ENCODE measurements at places on chromosomes 11 and 22.

- DNase-seq, result no peak
Measured at GRCh38 chr11:36711104-36711825, 113.2 kb upstream of the RAG2 start.

- DNase-seq, result no peak
Measured at GRCh38 chr11:118565051-118565450, 680 bp downstream of the IFT46 start.

DNA sequence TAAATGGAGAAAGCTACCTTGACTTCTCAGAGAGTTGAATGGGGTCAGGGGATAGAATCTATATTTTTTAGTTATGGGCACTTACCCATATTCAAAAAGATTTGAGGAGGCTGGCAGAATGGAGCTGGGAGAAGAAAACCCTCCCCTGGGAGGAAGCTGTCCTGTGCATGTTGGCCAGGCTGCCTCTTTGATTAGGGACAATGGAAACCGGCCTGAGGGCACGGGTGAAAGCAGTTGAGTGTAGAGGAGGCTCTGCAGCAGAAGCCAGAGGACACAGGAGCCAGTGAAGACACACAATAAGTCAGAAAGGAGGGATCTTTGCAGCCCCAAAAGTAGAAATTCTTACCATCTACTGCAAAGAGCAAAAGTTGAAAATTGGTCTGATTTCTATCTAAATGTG lies 66.6 kb upstream of the B3GAT1 start:
- DNase-seq, result no peak

- DNase-seq, result no peak
Measured at GRCh38 chr11:76626921-76627401, 43.6 kb downstream of the LRRC32 start.

- no peak for DNase-seq
Measured at GRCh38 chr11:125372088-125372487, 124.0 kb downstream of the FEZ1 start.

DNA sequence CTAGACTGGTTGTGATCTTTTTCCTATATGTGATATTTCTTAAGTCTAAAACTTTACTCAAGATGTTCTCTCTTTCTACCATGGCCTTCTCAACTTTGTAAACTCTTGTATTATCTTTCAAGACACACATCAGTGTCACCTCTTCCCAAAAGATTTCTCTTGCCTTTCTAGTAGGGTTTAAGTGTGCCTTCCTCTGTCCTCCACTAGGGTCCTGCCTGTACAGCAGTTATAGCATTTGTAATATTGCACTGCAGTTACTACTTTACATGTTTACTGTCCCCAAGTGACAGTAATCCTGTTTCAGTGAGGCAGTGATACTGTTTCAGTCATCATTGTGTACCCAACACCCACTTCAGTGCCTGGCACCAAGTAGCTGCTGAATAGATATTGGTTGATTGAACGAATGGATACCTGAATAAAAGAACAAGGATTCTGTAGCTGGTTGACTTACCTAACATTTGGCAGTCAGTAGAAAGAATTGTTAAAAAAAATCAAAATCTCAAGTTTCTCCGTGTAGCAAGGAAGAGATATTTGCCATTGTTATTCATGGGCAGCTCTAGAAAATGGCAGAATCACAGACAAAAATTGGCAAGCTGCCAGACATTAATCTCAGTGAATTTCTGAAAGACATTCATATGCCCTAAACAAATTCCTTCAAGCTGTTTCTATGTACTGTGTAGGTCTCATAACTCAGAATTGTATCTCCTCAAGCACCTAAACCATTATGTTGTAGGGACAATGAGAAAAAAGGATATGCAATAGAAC lies 79.4 kb downstream of the RBMXL2 start:
- no peak for DNase-seq

DNA sequence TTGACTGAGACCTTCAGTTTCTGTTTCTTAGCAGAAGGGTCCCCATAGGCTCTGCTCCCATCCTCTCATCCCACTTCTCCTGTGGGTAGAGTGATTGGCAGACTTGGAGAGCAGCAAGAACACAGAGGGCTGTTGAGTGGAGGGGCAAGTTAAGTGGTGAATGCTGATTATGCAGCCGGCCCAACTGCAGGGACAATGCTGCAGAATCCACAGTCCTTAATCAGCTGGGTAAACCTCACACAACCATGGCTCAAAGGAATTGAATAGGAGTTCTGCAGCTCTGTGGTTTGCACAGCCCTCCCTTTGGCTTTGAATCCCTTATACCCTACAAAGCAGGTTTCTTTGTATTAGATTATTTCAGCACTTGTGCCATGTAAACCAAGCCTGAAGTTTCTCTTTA lies 161.1 kb downstream of the NAV2 start:
- DNase-seq, result no peak

DNA sequence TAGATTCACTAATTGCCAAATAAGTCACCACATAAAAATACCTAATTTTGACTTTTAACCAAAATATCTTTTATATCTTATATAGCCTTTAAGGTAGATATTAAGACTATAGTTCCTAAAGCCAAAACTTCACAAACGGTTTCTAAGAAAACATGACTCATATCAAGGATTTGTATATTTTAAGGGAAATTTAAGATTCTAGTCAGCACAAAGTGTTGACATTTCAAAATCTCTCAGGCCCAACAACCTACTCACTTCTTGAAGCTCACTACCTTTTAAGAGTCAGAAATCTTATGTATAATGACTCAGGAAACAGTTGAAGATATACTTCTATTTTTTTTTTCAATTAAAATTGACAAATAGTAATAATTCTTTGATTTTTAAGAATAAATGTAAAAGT lies 221.9 kb downstream of the SBF2 start:
- no peak for DNase-seq

GRCh38 chr22:45863981-45864751 lies 112.8 kb downstream of the WNT7B start:
- DNase-seq, result peak; percentile 51

DNA sequence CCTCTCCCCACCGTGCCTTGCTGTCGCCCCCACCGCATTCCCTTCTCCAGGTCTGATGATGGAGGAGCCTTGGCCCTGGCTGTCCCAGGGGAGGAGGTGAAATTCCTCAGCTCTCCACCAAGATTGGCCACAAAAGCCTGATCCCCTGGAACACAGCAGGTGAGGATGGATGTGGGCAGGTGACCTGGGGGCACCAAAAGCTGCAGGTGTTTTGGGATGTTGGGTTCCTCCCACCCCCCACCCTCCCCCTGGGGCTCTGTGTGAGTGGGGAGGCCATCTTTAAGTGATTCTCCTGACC lies 639 bp downstream of the TRIOBP start:
- no peak for DNase-seq

DNA sequence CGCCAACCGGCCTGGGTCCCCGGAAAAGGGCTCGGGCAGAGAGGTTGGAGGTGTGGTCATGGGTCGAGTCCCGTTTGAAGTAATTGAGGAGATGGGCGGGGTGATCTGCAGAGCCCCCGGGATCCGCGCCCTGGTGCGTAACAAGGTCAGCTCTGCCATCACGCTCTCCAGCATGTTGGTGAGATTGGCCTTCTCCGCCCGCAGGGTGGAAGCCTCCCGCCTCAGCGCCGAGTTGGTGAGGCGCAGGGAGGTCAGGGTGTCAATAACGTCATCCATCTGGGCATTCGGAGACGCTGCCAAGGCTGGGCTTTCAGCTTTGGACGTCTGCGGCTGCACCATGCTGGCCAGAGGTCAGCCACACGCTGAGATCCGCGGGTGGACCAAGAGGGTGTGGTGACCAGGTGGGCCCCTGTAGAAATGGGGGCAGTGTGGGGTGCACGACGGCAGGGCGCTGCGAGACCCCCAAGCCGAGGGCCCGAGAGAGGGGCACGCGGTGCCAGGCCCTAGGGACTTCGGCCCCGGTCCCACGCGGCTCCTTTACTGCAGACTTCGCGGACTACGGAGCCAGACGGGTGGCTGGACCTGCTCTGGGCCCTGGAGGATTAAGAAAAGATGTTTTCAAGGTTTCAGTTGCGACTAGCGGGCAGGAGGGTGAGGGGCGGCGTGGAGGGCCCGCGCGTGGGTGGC lies 672 bp downstream of the RTL6 start:
- DNase-seq, result no peak

GRCh38 chr11:12449961-12450715 lies 72.8 kb downstream of the PARVA start:
- no peak for DNase-seq

GRCh38 chr11:130608287-130608686 lies 159.8 kb downstream of the ADAMTS15 start:
- DNase-seq, result no peak

- DNase-seq, result no peak
Measured at GRCh38 chr11:128519338-128519737, 68.0 kb downstream of the ETS1 start.

GRCh38 chr22:47586946-47587345 lies 824.5 kb downstream of the TBC1D22A start:
- no peak for DNase-seq

GRCh38 chr22:43446916-43447315 lies 35.1 kb downstream of the MPPED1 start:
- DNase-seq, result no peak

DNA sequence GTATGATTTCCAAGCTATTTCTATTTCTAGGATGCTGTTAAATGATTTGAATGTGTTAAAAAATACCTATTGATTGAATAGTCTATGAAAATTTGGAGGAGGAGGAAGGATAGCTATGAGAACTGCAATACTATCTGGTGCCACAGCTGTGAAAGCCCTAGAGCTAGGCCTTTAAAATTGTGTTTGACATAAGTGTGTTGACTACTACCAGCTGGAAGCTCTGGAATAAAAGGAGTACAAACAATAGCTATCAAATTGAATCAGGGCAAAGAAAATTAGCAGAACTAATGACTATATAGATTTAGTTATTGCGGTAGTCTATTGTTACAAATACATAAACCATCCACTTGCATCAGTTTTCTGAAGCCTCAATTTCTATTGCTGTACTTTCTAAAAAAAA lies 124.8 kb upstream of the CNTN5 start:
- no peak for DNase-seq

DNA sequence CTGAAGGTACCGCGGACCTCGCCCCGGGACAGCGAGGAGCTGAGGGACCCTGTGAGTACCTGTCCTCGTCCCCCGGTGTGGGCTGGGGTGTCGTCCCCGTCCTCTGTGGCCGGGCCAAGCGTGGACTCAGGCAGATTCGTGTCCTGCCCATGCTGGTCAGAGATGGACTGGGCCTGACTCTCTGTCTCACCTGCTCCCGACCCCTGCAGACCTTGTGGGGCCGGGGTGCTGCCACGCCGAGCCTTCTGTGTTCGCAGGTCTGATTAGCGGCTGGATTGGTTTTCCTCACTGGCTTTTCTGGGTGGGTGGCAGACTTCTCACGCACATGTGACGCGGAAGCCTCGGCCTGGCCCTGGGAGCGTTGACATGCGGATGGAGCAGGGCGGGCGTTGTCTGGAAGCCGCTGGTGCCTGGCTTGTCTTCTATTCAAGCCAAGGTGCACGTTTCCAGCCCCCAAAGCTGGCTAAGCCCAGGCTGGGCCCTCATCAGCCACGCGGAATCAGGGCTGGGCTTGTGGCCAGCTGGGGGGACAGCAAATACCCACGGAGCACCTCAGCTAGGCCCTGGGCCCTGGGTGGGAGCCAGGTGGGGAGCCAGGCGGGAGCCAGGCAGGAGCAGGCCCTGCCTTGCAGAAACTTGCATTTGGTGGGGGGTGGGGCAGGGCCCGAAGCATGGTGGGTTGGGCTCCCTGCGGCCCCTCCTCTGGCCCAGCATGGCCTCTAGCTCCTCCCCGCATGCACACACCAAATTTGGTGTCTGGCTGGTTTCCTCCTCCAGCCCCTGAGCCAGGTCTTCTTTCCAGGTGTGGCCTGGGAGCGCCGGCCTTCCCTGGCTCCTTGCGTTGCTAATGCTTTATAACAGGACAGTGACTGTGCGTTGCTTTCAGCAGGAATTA lies 7.0 kb downstream of the GRAMD4 start:
- DNase-seq, result no peak

- no peak for DNase-seq
Measured at GRCh38 chr11:105589346-105589745, 20.5 kb upstream of the GRIA4 start.

- DNase-seq, result no peak
Measured at GRCh38 chr11:116793772-116794097, 2.1 kb upstream of the APOA5 start.

DNA sequence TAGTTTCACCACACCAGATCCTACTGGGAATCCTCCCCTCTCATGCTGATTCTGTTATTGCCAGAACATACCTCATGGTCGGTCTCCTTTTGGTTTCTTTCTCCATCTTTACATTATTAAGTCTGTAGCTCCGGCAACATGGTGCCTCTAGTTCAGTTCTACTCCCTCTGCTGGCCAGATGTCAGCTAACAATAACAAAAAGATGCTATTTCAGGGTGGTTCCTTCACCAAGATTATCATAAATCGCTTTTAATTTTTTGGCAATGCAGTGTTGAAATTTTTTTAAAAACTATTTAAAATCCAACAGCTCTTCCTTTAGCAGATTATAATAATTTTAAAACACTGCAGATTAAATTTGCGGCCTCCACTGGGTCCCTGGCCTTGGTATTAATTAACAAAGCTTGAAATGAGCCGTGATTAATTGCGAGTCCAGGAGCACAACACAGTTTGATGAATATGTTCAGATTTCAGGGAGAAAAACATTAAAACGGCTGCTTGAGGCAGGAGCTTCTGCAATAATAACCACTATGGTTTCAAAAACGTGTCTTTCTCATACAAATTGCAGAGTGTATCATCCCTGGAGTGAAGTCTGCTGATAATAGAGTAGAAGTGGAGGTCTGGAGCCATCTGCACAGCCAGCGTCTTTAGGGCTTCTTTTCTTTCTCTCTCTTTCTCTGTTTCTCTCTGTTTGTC lies 492.9 kb upstream of the KIRREL3 start:
- no peak for DNase-seq

GRCh38 chr11:35651263-35651662 lies 11.3 kb upstream of the TRIM44 start:
- no peak for DNase-seq

- DNase-seq, result no peak
Measured at GRCh38 chr22:27494785-27495184, 306.8 kb downstream of the MN1 start.

- DNase-seq, result no peak
Measured at GRCh38 chr11:35223371-35223796, 84.4 kb downstream of the CD44 start.

DNA sequence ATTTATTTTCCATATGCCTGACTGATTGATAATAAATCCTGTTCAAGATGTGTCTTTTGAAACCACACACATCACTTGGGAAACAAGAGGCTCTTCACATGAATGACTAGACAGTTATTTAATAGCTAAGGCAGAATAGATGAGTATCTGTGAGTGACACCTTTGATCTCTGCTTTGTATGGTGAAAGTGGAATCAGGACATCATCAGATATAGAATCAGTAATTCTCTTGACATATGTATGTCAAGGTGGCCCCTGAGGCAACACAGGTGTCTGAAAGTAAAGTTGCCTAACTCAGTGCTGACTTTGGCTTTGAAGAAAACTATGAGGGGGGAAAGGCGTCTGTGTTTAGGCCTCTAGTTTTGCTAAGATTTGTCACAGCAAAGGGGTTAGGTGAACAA lies 11.5 kb upstream of the CASP4 start:
- no peak for DNase-seq

DNA sequence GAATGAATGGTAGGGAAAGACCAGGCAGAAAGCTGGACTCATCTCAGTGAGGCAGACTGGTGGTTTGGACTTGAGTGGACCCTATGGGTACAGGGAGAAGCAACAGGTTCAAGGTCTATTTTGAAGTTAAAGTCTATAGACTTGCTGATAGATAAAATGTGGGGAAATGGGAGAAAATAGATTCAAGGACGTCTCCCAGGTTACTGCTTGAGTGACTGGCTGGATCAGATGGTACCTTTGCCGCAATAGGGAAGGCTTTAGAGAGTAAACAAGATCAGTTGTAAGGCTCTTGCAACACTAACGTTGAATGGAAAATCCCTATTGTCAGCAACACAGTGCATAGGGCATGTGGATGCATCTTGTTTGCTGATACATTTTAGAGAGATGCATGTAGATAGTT lies 27.4 kb downstream of the SEZ6L start:
- DNase-seq, result no peak
